ENCODE measurements at places on chromosomes 3 and 15.

DNA sequence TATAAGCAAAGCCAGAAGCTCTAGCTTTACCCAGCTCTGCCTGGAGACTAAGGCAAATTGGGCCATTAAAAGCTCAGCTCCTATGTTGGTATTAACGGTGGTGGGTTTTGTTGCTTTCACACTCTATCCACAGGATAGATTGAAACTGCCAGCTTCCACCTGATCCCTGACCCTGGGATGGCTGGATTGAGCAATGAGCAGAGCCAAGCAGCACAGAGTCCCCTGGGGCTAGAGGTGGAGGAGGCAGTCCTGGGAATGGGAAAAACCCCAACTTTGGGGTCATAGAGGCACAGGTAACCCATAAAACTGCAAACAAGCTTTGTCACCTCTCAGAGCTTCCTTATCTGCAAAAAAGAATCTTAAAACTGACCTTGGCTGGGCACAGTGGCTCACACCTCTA is 6.6 kb downstream of the RHO start:
- DNase-seq, result no peak

GRCh38 chr3:58568572-58569286 is 8.5 kb downstream of the FAM107A start:
- peak; percentile 60 for DNase-seq

DNA sequence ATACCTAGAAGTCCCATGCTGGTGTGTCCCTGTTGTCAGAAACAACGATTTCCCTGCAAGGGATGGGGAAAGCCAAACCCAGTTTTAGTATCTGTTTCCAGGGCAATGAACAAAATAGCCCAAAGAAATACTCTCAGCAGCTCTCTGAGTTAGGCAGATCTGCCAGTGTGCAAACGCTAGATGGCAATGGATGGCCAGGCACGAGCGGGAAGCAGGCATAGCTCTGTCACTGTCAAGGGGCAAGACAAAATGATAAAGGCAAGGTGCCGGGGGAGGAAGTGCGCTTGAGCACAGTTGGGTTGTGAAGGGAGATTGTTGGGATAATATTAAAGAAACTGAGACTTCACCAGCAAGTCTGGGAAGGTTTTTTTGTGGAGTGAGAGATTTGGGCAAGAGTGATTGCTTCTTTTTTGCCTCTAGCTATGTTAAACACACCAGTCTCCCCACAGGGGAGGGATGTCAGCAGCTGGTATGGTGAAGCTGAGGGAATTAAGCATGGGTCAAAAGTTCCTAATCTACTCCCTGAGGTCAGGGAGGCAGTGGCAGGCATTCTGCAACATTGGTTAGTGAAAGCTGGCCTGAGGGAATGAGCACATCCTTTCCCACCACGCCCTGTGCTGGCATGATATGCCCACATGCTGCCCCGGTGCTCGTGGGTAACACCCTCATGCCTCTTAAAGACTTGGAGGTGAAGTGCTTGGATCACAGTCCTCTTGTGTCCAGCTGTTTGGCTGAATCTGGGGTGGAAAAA is 117.5 kb downstream of the PDCD6IP start:
- no peak for DNase-seq

DNA sequence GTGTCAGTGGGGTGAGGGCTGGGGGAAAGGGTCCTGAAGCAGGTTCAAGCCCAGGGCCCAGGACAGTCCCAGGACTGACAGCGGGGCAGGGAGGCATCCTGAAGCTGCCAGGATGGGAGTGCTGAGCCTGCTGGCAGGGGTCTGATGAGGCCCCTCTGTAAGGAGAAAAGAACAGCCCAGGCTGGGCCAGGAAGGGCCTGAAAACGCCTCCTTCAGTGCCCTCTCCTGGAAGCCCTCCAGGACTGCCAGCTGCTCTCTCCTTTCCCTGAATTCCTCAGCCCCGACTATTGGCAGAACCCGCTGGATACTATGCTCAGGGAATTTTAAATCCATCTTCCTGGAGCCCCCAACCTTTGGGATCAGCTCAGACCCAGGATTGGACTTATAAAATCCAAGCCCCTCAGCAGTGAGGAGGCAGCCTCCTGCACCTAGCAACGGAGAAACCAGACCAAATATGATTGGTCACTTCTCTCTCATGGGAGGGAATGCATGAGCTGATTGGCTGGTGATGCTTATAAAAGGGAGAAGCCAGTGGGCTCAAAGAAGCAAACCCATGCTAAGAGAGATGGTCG is 203.5 kb upstream of the LINGO1 start:
- no peak for DNase-seq

DNA sequence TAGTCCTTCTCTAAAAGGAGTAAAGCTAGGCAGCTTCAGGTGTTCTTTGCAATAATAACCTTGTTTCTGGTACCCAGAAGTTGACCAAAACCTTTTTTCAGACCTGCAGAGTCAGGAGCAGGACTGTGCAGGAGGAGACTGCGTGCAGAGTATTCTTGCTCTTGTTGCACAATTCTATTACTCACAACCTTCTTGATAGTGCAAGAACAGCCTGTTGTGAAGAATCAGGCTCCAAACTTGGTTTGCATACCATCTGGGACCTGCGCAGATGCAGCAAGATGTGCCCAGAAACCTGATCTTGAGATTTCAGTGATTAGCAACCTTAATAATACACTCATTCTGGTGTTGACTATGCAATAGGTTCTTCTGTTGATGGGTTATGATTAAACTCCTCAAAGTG is 111.9 kb downstream of the ATG7 start:
- DNase-seq, result no peak

- no peak for DNase-seq
Observed at GRCh38 chr3:47476644-47477199, 981 bp upstream of the SCAP start.

GRCh38 chr3:39505866-39506742 is 38.6 kb downstream of the MOBP start:
- no peak for DNase-seq

GRCh38 chr3:7585052-7585451 is 724.1 kb downstream of the GRM7 start:
- no peak for DNase-seq

GRCh38 chr3:109994853-109995252 is 657.5 kb upstream of the DPPA4 start:
- no peak for DNase-seq

GRCh38 chr15:62736756-62737155 is 305.8 kb upstream of the TPM1 start:
- no peak for DNase-seq

GRCh38 chr15:81485806-81486205 is 111.8 kb upstream of the TMC3 start:
- no peak for DNase-seq

DNA sequence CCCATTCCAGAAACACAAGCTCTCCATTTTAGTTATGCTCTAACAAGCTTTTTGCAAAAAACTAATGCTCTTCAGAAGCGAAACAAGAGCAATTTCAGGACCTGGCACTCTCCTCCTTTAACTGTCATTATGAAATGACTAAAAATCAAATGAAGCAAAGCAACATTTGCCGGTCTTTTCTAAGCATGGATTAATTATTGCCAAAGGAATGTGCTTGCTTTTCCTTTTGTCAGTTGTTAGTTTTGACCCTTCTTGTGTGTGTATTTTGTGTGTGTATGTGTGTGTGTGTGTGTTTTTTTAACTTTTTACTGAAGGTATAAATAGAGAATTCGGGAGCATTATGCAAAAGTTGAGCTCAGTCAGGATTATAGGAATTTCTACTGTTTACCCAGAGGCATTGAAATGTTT is 509.1 kb downstream of the TUSC7 start:
- no peak for DNase-seq

GRCh38 chr3:60339304-60339703 is 911.9 kb downstream of the FHIT start:
- no peak for DNase-seq

- no peak for DNase-seq
Observed at GRCh38 chr3:20320489-20320888, 134.5 kb upstream of the SGO1 start.

- DNase-seq, result peak; percentile 26
Observed at GRCh38 chr15:98853161-98853560, 154.4 kb downstream of the PGPEP1L start.

- no peak for DNase-seq
Observed at GRCh38 chr15:34329006-34329405, 8.6 kb downstream of the SLC12A6 start.

DNA sequence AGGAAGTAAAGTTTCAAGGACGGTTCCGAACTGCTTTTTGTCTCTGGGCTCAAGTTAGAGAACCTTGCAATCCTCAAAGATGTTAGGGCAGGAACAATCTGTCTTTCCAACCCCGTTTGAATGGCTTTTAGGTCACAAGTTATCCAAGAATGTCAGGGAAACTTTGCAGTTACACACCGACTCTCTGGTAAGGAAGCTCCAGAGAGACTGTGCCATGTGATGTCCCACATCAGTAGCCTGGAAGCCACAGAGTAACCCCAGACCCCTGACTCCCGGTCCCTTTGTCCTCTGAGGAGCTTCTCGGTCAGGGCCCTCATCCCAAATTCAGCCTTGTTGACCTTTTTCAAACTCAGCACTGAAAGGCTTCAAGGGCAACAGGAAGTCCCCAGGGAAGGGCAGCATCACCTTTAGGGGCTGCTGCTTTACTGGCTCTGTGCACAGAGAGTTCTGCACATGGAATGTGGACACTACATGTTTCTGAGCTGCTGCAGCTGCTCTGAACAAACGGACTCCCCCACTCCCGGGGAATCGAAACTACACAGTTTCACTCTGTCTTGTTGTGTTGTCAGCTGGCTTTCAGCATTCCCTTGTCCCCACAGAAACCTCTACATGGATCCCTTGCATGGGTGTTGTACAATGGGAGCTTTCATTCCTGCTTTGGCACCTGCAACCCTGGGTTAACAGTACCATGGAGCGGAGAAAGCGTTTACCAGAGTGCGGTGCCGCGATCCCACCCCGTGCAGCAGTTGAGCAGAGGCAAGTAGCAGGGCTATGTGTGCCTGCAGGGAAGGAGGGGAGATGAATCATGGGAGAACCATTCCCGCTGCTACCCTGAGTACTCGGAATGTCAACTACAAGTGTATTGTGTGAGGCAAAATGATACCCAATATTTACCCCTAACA is 408.2 kb upstream of the THBS1 start:
- DNase-seq, result no peak

- no peak for DNase-seq
Observed at GRCh38 chr3:317012-317411, 120.4 kb downstream of the CHL1 start.

- DNase-seq, result peak; percentile 30
Observed at GRCh38 chr3:56921573-56922453, 120.1 kb upstream of the ARHGEF3 start.

- DNase-seq, result no peak
Observed at GRCh38 chr15:50415752-50416404, 8.3 kb upstream of the USP8 start.

- no peak for DNase-seq
Observed at GRCh38 chr15:57237301-57237642, 139.0 kb upstream of the CGNL1 start.

DNA sequence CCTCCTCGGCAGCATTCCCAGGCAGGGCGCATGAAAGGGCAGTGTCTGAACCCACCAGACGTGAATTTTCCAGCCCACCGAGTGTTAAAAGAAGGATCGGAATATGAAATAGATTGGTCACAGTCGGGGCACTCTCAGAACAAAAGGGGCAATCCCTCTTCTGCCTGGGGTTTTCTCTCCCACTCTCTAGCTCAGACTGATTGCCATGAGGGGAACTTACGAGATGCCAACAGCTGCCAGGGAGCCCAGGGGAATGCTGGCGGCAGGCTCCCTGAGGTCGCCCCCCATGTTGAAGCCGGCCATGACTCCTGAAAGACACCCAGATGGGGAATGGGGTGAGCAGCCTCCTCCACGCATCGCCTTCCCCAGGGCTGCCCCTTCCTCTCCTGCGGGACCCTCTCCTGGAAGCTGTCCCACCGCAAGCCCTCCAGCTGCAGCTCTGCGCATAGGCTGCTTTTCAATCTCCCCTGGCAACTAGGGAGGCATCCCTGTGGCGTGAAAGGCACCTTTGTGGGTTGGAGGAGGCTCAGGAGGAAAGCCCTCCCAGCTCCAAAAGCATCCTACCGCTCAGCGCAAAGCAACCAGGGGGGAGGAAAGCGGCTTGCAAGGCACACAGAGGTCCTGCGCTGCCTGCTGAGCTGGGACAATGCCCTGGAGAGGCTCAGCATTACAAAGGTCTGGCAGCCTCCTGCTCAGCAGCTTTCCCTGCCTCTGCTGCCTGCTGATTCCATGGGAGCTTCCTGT is 64.8 kb upstream of the HEG1 start:
- DNase-seq, result no peak

DNA sequence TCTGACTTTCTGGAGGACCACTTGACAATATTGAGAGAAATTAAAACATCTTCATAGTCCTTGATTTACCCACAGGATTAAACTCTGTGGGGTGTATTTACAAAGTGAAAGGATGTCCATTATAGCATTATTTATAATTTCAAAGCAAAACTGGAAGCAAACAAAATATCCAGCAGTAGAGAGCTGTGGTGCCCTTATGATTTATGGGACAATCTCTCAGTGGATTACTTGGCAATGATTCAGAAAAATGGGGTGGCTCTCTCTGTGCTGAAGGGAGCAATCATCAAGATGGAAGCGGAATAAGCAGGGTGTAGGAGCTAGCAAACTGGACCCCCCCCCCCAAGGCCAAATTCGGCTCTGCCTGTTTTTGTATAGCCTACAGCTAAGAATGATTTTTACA is 9.0 kb downstream of the PPCDC start:
- no peak for DNase-seq

DNA sequence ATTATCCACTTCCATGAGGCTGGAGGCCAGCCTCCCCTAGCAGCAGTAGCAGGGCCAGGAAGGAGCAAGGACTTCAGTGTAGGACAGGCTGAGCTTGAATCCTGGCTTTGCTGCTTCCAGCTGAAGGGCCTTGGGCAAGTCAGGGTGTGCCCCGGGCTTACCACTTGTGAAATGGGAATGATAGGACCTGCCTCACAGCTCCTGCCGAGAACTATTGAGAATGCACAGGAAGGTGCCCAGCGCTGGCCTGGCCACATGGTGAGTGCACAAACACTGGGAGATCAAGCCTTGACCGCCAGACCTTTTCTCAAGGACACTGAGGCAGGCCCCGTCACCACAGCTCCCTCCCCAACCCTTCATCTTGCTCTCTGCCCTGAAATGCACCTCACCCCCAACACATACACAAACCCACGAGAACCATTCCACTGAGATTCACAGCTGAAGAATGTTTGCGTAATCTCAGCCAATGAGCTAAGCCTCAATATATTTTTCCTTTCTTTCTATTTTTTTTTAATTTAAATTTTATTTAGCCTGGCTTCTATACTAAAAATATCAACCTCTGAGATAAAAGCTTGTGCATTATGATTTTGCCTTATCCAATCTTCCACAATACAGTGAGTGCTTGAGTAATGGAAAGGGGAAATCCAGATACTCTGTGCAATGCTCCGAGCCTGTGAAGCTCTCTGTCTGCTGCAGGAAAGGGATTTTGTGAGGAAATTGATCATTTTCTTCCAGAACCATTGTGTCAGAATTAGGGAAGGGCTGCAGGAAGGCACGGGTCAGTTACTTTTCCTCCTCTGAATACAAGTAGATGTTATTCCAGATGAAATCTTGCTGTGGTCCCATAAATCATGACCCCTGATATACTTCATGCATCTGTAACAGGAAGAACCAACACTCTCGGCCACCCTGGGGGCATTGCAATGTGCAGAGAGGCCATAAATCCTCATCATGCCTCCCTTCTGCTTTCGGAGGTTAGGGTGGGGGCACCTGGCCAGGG is 193.9 kb downstream of the TLE3 start:
- DNase-seq, result no peak

Measured in stimulated activated CD8-positive, alpha-beta memory T cell treated with anti-CD3 and anti-CD28 coated beads, Interleukin-2, amount 100 ng/mL, for 48 hours (primary cell).